ENCODE measurements at places on chromosomes 16 and 17. TPM values are rescaled to one million over a fixed set of nuclear protein-coding genes. Genes with fewer than 3 reads are reported as not detected.

Gene SLC6A4
- 23.8 TPM for total RNA-seq

- DNase-seq = peak; percentile 32
Measured at GRCh38 chr17:19271780-19272357, 34.7 kb downstream of the EPN2 start.

- DNase-seq = no peak
Measured at GRCh38 chr17:42284024-42284369, 4.3 kb upstream of the STAT5A start.

Gene CCL4
- total RNA-seq = not detected

DNA sequence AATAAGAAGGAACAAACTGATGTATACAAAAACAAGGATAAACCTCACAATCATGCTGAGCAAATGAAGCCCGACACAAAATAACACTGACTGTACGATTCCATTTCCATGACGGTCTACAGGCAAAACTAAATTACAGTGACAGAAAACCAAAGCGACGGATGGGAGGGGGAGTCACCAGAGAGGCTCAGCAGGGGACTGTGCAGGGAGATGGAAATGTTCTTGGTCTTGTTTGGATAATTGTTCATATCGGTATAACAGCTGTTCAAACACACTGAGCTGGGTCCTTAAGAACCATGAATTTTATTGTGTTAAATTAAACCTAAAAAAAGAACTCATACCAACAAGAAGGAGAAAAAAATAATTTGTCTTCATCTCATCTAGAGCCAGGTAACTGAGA, 97.8 kb downstream of the NXN start:
- DNase-seq = no peak
